Hippocampal formation (tissue), 2 donors: ENCODE measurements at places on chromosomes 3 and 15.

DNA sequence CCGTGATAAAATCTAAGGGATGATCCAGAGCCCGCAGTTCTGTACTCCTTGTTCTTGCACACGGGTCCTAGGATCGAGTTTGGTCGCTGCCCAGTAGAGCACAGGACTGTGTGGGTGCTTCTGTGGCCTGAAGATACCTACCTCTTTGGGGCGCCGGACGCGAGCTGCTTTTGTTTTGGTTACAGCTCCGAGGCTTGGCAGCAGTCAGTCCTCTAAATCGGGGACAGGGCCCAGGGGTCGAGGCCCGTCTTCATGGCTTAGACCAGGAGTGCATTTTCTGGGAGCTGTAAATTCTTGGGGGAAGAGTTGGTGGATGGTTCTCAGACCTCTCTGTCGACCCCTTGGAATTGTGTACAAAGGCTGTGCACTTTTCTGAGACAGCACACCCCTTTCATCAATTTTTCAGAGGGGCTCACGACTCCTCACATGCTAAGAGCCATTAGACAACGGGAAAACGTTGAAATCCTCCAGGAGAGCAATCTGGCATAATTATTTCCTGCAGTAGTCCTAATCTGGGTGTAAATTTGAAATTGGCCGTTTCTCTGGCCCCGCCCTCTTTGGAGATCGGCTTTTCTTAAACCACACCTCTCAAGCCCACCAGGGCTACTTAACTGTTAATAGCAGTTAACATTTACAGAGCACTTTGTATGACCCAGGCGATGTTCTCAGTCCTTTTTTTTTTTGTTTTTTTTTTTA, 928 bp downstream of the CEP97 start:
- peak; percentile 41 for DNase-seq

- DNase-seq, result peak; percentile 46
Observed at GRCh38 chr15:64137226-64137833, 14.2 kb upstream of the SNX22 start.

- DNase-seq, result no peak
Observed at GRCh38 chr3:168425936-168426595, 330.3 kb upstream of the GOLIM4 start.

GRCh38 chr3:27458929-27459328, 25.3 kb downstream of the SLC4A7 start:
- DNase-seq, result no peak

- DNase-seq, result no peak
Observed at GRCh38 chr3:22981861-22982260, 221.3 kb upstream of the UBE2E2 start.

DNA sequence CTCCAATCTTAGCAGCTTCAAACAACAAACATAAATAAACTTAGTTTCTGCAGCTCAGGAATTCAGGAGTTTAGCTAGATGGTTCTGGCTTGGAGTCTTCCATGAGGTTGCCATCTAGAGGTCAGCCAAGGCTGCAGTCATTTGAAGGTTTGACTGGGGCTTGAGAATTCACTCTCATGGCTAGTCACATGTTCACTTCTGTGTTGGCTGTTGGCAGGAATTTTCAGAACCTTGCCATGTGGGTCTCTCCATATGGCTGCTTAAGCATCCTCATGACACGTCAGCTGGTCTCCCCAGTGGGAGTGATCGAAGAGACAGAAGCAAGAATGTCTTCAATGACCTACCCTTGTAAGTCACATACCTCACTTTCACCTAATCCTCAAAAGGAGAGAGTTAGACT, 269.2 kb upstream of the CNTN3 start:
- no peak for DNase-seq

DNA sequence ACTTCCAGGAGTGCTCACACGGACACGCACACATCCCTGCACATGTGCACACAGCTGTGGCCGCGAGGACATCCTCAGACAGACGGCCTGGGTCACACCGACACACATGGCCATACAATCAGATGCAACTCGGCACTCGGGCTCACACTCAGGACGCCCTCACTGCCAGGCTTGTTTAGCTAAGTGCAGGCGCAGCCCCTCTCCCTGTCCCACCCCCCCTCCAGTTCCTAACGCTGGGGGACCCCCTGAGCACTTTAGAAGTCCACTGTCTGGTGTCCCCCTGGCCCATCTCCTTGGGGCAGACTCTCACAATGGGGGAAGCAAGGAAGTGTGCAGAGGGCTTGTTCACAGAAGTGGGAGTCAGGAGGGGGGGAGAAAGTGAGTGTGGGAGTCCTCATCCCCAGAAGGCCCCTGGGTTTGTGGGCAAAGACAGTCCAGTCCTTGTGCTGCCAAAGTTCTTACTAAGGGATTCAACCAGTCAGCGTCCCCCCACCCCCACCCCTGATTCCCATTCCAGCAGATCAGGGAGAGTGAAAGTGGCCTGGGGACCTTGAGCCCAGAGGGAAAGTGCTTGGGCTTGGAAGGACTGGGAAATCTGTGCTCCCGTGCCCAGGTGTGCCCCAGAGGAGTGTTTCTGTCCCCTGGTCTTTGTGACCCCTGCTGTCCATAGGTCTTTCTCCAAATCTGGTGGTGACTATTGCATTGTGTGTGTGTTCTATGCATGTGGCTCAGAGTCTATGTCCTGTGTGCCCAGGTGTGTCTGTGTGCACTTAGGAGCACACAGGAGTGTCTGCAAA, 767 bp upstream of the GATA2 start:
- DNase-seq, result no peak

- no peak for DNase-seq
Observed at GRCh38 chr3:89474333-89475130, 367.1 kb downstream of the EPHA3 start.

DNA sequence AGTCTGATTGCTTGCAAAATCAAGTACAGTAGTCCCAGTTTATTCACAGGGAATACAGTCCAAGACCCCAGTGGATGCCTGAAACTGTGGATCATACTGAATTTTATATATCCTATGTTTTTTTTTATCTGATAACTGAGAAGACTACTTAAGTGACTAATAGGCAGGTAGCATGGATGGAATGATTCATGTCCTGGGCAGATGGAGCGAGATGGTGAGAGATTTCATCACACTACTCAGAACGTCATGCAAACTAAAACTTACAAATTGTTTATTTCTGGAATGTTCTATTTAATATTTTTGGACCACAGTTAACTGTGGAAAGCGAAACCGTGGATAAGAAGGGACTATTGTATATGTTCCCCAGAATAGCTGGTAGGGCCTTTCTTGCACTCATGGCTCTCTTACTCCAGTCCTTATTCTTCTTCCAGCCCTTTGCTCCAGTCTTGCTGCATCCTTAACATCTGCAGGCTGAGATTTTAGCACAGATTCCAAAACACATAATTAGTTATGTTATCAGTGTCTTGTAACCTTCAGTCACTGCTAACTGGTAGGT, 290.0 kb downstream of the ADAMTSL3 start:
- no peak for DNase-seq

GRCh38 chr3:11134794-11135193, 19.5 kb upstream of the HRH1 start:
- DNase-seq, result no peak

GRCh38 chr3:32817257-32817557, 590 bp upstream of the TRIM71 start:
- DNase-seq, result no peak

- no peak for DNase-seq
Observed at GRCh38 chr3:58215317-58216025, 4.7 kb upstream of the DNASE1L3 start.

DNA sequence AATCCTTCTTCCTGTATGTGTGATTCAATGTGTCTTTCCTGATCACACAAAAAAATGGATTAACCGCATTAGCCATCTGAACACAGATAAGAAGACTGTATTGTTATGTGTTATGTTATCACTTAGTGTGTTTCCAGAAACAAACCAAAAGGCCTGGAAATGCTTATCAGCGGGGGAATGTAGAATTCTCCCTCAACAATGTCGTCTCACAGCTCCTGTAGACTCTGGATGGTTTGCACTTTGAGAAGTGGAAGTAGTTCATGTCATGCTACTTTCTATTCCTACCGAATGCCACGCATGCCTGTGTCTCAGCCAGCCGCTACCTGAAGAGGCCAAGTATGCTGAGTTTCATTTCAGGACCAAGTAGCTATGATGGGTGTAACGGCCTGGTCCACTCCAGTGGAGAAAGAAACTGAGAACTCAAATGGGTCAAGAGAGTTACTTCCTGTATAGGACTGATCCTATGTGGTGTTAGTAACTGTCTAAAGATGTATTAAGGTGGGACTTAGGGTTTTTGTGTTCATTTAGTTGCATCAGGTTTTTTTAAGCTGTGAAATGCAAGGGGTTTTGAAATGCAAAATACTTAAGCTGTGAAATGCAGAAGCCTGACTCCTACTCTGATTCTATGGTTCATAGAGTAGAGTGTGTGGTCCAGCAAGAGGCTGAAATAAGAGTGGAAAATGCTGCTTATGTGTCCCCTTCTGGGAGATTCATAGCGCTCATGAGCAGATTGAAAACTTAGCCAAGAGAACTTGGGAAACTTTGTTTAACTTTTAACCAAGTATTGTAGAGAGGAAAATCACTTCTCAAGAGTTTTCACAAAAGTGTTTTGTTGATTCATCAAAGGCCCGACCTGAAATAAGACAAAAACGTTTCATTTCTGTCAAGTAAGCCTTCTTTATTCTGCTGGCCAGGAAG, 118.5 kb upstream of the LMOD3 start:
- no peak for DNase-seq

DNA sequence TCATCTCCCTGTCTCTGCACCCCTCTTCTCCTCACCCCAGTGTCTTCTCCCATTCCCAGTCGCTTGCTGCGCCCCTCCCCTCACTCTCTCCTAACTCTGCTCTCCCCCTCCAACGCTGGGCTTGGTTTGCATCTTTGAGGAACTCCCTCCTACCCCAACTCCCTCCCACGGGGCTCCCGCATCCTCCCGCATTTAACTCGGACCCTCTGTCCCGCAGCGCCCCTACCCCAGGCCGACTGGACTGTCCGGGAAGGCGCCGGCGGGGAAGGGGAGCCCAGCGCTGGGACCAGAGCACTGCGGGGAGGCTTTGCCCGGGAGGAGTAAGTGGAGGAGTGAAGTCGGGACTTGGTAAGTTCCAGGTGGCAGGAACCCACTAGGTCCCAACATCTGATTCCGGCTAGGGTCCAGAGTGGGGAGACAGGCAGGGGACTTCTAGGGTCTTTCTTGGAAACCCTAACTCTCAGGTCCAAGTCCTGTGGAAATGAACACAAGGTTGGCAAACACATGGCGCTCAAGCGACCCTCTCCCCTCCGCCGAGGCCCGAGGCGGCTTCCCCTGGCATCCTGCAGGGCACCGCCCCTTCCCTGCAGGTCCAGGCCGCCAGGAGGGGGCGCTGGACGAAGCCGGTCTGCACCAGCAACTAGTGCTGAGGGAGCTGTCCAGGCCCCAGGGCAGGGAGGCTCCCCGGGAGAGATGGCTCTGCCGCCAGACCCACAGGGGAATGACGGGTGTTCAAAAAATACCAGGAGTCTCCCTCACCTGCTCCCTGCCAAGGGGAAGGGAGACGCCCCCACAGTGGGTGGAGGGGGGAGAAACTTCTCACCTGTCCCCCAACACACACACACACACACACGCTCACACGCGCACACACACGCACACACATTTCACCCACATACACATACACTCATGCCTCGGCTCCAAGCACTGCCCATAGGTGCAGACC, 53.2 kb downstream of the LHFPL4 start:
- DNase-seq, result no peak

GRCh38 chr3:101695779-101696372, 9.4 kb upstream of the RPL24 start:
- no peak for DNase-seq

GRCh38 chr15:64665179-64665578, 110.2 kb downstream of the RBPMS2 start:
- DNase-seq, result no peak

GRCh38 chr3:54600441-54601204, 327.2 kb downstream of the LRTM1 start:
- DNase-seq, result peak; percentile 57

DNA sequence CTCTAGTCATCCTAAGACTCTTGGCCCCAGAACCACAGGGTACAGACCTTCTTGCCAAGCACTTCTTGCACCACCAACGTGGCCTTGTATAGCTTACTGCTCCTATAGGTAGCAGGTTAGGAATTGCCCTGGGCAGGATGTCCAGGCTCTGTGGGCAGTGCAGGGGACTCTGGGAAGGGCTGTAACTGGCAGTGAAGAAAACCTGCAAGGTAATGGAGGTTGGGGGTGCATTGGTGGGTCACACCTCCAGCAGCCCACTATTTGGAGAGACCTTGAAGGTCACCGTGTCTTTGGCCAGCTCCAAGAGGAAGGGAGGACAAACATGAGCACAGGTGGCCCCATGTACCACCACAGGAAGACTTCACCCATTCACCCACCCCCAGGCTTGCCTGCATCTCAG, 21.3 kb upstream of the XYLB start:
- DNase-seq, result no peak

- no peak for DNase-seq
Observed at GRCh38 chr15:80502782-80503181, 98.6 kb downstream of the ARNT2 start.

DNA sequence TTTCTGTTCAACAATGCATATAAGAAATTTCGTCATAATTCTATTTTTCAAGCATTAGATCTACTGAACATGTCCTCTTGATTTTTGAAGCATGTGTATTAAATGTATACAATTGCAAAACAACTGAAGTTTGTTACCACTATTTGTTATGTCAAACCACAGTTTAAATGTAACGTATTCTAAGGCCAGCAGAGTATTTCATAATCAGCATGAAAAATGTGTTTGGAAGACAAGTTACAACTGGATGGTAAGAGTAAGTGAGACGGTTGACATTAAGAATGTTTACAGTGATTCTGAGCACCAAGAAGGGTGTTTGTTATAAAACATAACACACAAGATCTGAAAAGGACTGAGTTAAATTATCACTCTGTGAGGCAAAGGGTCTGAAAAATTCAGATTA, 738.4 kb downstream of the PLOD2 start:
- DNase-seq, result no peak

GRCh38 chr15:71357321-71357732, 242.1 kb downstream of the THSD4 start:
- no peak for DNase-seq

DNA sequence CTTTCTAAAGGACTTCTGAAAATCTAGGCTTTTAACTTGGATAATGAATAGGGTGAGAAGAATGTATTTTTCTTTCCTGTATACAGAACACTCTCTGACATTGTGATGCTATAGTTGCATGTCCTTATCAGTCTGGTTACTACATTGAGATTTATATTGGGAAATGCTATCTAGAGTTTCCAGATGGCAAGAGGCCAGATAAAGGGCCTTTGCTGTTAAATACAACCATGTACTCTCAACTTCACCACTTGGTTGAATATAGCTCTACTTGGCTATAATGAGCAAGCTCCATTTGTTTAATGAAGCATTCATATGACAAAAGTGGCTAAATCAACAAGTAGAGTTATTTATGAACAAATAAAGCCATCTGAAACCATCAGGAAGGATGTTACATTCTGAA, 91.0 kb downstream of the IGSF11 start:
- DNase-seq, result no peak

- DNase-seq, result no peak
Observed at GRCh38 chr3:61666615-61667330, 105.4 kb downstream of the PTPRG start.

- DNase-seq, result no peak
Observed at GRCh38 chr3:51670053-51670822, 814 bp upstream of the TEX264 start.

- DNase-seq, result no peak
Observed at GRCh38 chr15:90594301-90594738, 64.6 kb downstream of the CRTC3 start.

GRCh38 chr3:48716508-48716981, 476 bp downstream of the IP6K2 start:
- no peak for DNase-seq
